ENCODE measurements at places on chromosomes 5 and 9.

- DNase-seq = no peak
Observed at GRCh38 chr9:124349675-124350493, 65.4 kb downstream of the PSMB7 start.

GRCh38 chr5:133122711-133123110 lies 70.9 kb downstream of the HSPA4 start:
- DNase-seq = no peak

- no peak for DNase-seq
Observed at GRCh38 chr5:111349429-111349828, 125.2 kb downstream of the CAMK4 start.

DNA sequence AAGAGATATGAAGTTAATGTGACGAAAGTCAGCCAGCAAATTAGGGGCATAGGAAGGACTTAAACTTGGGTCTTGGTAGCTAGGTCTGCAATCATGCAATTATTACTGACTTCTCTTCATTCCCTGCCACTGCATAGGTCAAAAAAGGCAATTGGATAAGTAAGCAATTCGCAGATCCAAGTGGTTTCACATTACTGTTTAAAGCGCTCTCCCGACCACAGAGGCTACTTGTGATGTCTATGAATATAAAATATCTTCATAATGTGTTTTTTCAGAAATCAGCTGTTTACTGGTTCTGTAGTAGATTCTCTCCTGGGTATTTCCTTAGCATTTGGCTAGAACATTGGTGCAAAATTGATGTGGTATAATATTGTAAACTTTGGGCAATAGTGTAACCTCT lies 174.7 kb upstream of the PTGER4 start:
- no peak for DNase-seq

DNA sequence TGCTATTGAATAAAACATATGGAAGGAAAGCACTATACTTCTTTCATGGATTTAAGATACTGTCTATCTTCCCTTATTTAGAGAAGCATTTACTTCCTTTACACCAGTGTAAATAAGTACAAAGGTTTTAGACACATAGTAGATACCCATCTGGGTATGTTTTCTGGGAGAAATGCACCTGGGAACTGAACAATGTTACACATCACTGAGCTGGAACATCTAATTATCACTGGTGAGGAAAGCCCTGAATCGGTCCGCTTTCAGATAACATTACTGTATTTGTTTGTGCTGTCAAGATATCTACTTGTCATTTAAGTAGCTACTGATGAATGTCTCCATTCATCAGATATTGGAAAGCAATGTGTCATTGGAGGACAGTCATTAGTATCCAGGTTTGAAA lies 964.7 kb upstream of the PTPRD start:
- no peak for DNase-seq

GRCh38 chr5:98902733-98903132 lies 26.1 kb downstream of the CHD1 start:
- peak; percentile 12 for DNase-seq

DNA sequence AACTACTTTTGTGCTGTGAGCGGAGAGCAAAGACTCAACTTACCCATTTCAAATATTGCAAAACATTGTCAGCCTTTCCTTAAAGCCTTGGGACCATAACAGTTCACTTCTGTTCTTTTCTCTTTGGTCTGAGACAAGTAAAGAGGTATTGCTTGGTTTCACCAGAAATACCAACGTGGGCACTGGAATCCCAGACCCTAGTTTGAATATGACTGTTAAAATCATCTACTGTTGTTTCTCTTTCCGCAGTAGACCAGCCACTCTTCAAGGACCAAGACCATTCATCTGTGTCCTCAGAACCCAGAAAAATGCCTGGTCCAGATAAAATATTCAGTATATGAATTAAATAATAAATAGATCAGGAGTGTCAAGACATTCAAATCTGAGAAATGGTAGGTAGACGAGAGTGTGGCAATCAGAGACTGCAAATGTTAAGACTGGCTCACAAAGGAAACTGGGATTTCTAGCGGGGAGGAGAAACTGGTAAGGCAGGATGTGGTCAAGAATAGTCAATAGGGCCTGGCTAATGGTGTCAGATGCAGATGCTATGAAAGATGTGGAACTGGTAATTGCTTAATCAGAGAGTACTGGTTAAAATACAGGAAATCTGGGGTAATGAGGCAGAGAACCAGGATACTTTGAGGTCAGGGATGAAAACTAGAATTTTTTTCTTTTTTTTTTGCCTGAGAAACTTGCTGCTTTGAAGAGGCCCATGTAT lies 82.1 kb upstream of the IL33 start:
- no peak for DNase-seq

Data from AG08396 (cell line).